Activated CD8-positive, alpha-beta T cell treated with anti-CD3 and anti-CD28 coated beads for 36 hours (primary cell): ENCODE measurements at places on chromosomes 6 and 20.

- no peak overlapping the region for H3K27ac ChIP-seq
- H3K36me3 ChIP-seq, result no peaks in the 10 kb centered on the region
- H3K27me3 ChIP-seq, result peaks cover 24% of the 10 kb centered on the region
- peak overlapping the region; percentile 45 for H3K4me3 ChIP-seq
- peaks cover 33% of the 10 kb centered on the region for H3K4me1 ChIP-seq
Measured at GRCh38 chr20:2750491-2751251, 49.8 kb downstream of the CPXM1 start.

DNA sequence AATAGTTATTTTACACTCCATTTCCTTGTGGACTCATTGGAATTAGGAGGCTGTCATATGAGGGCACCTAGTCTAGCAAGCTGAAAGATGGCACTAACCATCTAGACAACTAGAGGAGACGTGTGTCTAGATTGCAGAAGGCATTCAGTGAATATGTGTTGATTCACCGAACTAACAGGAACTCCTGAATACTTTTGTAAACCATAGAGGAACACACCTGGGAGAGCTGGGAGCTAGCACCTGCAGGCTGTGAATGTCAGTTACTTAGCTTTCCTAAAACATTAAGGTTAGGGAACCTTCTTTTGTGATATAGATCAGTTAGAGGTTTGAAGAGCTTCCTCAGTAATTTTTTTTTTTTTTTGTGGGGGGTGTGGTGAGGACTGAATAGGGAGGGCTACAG lies 7.7 kb downstream of the OPN5 start:
- no peak overlapping the region for H3K27ac ChIP-seq
- DNase-seq, result no peak
- H3K36me3 ChIP-seq, result no peaks in the 10 kb centered on the region
- no peak overlapping the region for H3K4me3 ChIP-seq
- peaks cover 2% of the 10 kb centered on the region for H3K4me1 ChIP-seq

DNA sequence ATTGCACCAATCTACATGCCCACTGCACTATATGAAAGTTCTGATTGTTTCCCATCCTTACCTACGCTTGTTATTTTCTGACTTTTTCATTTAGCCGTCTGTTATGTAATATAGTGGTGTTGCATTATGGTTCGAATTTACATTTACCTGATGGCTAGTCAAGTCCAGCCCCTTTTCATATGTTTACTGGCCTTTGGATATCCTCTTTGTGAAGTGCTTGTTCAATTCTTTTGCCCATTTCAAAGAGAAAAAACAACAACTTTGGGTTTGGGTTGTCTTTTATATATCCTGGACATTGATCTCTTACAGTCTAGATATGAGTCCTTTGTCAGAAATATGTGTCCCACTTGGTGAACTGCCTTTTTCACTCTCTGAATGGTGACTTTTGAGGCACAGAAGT lies 21.1 kb downstream of the PPP1R14C start:
- no peaks in the 10 kb centered on the region for H3K36me3 ChIP-seq
- peaks cover 6% of the 10 kb centered on the region for H3K27me3 ChIP-seq
- DNase-seq, result no peak
- H3K4me3 ChIP-seq, result no peak overlapping the region
- no peaks in the 10 kb centered on the region for H3K4me1 ChIP-seq

- peak overlapping the region; percentile 76 for H3K27ac ChIP-seq
- H3K4me1 ChIP-seq, result peaks cover 13% of the 10 kb centered on the region
- H3K36me3 ChIP-seq, result peaks cover 41% of the 10 kb centered on the region
- H3K27me3 ChIP-seq, result no peaks in the 10 kb centered on the region
- H3K4me3 ChIP-seq, result no peak overlapping the region
- peak; percentile 60 for DNase-seq
Measured at GRCh38 chr20:63873477-63873971, 8.5 kb downstream of the TPD52L2 start.

- H3K4me1 ChIP-seq, result peaks cover 56% of the 10 kb centered on the region
- H3K4me3 ChIP-seq, result no peak overlapping the region
- no peak overlapping the region for H3K27ac ChIP-seq
Measured at GRCh38 chr6:125294925-125295324, 6.8 kb downstream of the HDDC2 start.
